ENCODE measurements at places on chromosomes 3 and 15.

DNA sequence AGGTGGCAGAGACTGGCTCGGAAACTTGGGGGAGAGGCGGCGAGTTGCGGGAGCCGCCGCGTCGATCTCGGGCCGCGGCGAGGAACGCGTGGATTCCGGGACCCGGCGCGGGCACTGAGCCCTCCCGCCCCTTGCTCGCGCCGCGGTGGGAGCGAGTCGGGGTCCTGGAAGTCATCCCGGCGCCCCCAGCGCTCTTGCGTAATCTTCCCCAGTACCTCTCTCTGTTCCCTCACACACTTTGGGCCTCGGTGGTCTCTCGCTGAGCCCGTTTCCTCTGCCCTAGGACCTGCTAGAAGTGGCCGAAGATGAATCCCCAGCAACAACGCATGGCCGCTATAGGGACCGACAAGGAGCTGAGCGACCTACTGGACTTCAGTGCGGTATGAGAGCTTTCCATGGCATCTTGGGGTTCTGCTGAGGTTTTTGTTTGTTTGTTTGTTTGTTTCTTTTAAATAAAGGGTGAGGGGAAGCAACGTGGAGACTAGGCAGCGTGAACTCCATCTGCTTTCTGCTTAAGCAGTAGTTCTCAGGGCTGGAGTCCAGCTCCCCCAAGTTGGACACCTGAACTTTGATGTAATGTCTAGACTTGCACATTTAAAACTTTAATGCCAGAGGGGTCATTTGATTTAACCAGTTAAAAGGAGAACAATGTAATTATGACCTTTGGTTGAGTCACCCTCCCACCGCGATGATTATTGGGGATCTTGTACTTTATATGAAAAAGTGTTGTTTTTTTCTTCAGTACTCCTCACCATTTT, 1.3 kb downstream of the TCF12 start:
- no peak for DNase-seq

DNA sequence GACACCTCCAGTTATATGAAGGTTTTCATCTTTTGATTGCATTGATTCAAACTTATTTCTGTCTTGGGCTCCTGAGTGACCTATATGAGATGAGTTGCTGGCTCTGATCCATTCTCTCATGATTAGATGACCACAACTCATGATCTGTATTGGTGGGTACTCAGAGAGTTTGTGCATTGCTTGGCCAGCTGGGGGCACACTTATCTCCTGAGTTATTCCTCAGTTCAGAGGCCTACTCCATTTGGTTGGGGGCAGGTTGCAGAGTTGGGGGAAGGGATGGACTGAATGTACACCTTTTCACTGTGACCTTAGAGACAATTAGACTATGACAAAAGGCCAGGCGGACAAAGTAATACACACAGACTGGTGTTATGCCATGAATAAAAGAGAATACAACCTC, 166.2 kb upstream of the SEMA6D start:
- DNase-seq: no peak

DNA sequence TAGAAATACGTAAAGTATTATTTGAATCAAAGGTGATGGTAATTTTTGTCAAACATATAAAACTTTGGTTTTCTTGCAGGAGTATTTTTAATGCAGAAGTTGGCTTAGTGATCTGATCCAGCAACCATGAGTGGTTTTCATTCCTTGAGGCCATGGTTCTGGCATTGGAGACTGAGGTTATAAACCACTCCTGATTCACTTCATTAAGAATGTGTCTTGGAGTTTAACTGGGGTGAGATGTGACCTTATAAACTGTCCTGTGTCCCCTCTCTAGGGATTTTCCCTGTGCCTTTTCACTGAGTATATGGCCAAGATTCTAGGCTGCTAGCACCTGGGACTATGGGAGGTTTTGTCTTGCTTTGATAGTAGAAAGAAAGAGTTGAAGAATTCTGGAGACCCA, 94.3 kb downstream of the RYR3 start:
- DNase-seq: no peak

DNA sequence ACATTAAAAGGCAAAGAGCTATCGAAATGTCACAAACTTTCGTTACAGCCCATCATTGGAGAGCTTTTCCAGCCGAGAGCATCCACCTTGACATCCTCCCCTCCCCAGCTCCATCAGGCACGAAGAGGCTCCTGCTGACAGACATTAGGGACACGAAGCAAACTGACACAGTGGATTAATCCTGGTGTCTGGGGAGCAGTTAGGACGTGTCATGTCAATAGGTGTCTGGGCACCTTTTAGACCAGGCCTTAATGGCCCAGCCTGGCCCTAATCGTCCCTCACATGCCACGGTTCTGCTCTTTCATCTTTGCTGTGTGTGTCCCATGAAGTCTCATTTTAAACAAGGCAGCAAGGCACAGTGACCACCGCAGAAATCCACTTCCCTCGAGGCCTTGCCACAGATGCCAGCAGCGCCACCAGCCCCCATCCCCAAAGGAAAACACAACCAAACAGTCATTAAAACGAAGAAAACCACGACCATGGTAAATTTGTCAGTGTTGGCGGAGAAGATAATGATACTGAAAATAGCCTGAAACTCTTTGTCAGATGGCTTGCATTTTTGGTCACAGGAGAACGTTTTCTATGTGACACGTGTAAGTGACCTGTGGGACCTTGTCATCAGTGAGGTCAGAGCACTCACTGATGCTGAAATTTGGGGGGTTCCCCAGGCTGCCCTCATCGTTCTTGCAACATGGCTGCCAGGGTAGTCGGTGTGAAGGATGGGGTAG, 16.3 kb upstream of the PCSK6 start:
- DNase-seq: no peak

DNA sequence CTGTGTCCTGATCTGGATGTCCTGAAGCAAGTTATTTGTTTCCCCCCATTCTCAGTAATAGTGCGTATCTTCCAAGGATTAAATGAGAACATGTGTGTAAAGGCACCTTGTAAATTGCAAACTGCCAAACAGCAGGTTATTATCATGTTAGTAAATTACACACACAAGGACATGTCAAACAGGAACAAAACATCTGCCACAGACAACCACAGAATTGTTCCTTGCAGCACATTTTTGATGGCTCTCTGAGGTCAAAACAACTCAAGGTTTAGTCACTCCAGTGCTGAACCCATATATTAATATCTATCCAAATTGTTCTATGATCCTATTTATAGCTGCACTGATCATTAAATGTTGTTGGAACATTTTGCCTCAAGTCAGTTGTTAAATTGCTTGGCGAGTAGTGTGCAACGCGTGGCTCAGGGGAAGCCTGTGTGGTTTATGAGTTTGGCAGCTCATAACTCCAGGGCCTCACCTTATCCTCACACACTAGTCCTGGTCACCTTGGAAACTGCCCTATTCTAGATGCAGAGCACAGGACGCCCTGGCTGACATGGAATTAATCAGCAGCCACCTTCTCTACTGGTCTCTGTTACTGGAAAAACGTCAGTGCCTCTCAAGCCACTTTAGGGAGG, 46.3 kb upstream of the CDV3 start:
- DNase-seq: no peak

DNA sequence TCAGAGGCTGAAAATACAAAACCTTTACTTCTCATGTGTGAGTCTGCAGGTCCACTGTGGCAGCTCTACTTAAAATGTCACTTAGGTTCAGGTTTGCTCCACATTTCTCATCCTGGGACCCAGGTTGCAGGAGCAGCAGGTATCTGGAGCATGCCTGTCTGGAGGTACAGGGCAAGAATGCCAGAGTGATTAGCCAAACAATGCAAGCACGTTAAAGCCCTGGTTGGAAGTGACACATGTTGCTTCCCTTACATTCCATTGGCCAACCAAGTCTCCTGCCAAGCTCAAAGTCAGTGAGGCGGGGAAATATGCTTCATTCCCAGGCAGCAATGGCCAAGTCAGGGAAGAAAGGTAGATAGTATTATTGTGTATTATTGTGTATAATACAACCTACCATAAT, 76.8 kb upstream of the ARL6 start:
- DNase-seq: no peak

DNA sequence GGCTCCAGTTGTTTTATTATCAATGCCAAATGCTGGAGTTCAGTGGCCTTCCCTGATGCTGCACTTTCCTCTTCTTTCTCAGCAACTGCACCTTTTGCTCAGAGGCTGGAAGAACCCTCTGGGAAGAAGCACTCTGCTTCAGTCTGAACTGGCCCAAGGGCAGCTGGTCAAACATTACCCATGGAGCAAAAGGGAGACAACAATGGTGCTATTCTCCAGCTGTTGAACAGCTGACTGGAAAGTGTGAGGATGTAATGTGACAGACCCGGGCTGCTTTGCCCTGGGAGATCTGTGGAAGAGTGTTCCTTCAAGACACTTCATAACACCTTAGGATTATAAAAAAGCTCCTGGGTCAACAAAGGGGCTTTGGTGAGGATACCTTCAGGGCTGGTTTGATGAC, 84.9 kb downstream of the EPHB1 start:
- DNase-seq: no peak

DNA sequence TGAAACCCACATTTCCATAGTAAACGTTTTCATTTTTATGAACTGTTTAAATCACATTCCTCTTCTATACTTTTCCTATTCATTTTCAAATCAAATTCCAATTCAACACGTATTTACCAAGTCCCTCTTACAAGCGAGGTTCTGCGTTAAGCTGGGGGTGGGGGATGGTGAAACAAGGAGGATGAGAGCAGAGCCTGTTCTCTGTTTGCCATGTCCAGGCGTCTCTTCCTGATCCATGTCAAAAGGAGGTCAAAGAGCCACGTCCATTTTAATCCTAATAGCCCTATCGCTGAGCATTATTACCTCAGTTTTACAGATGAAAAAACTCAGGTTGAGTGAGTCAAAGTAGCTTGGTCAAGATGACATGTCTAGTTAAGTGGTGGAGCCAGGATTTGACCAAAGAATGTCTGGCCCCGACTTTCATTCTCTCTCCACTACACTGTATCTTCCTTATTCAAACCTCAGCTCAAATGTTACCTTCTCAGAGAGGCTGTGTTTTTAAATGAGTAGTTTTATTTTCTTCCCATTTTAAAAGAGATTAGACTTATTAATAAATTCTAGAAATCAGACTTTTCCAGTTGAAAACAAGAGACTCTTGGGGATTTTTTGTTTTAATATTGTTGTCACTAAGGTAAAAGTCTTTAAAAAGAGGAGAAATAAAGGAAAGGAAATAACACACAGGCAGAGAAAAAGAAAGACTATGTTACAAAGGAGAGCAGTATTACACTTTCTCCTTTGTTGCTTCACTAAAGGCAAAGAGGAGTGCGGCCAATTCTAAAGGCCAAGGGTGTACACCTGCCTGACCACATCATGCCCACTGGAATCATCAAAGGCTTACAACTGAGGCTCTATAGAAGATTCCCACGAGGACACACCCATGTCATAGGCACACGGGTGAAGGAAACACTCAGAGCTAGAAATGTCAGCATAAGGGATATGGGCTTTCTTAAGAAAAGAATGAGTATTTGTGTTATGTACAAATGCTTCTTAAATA, 42.4 kb downstream of the MYO5A start:
- no peak for DNase-seq

All from stimulated activated CD8-positive, alpha-beta memory T cell treated with anti-CD3 and anti-CD28 coated beads, Interleukin-7, amount 100 ng/mL, for 1 hour (primary cell).